Mesenteric fat pad (tissue), 1 donor: ENCODE measurements at places on chromosomes 13 and 19. TPM values are rescaled to one million over a fixed set of nuclear protein-coding genes. Genes with fewer than 3 reads are reported as not detected.

NHLRC3 gene
- 27.5 TPM for total RNA-seq

ZNF44 gene
- 10.5 TPM for total RNA-seq

RNF225 gene
- not detected for total RNA-seq

MARK4 gene
- 25.9 TPM for total RNA-seq

NTN5 gene
- total RNA-seq, result 0.51 TPM

WDR87 gene
- total RNA-seq, result not detected

ZNF665 gene
- total RNA-seq, result 2.5 TPM

ZNF614 gene
- 7.4 TPM for total RNA-seq
